ENCODE measurements at places on chromosomes 2 and 18. TPM values are rescaled to one million over a fixed set of nuclear protein-coding genes. Genes with fewer than 3 reads are reported as not detected.

- no peaks in the 10 kb centered on the region for H3K36me3 ChIP-seq
- no peak overlapping the region for H3K4me3 ChIP-seq
- H3K27ac ChIP-seq: no peak overlapping the region
- DNase-seq: peak; percentile 6
Measured at GRCh38 chr18:22465859-22466457, 48.2 kb upstream of the CTAGE1 start.

DNA sequence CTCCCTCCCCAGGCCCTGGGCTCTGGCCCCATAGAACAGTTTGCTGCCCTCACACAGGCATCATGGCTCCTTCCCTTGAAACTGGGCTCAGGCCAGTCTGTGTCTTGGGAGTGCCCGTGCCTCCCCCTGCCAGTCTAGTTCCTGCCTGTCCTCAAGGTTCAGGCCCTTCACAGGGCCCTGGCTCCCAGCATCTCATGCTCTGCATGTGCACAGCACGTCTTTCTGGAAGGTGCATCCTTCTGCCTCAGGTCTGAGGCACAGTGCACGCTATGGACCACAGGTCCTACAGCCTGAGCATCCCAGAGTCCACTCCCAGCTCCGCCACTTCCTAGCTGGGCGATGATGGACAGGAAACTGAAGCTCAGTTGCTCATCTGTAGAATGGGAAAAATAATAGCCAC is 35.6 kb upstream of the FOSL2 start:
- no peak for DNase-seq
- no peak overlapping the region for H3K4me3 ChIP-seq
- H3K27me3 ChIP-seq: no peaks in the 10 kb centered on the region
- H3K27ac ChIP-seq: peak overlapping the region; percentile 97

DNA sequence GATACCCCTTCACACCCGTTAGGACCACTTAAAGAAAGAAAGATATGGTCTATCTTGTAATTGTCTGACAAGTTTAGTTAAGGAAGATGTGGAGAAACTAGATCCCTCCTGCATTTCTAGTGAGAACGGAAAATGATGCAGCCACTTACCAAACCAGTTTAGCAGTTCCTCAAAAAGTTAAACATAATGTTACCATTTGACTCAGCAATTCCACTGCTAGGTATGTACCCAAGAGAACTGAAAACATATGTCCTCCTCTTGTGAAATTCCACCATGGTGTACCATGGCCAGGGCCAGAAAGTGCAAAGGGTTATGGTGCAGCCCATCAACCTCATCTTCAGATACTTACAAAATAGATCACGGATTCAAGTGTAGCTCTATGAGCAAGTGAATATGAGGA is 79.0 kb upstream of the ID2 start:
- H3K27ac ChIP-seq: no peak overlapping the region
- no peaks in the 10 kb centered on the region for H3K4me1 ChIP-seq
- no peaks in the 10 kb centered on the region for H3K36me3 ChIP-seq

GRCh38 chr2:133636287-133636686 is 68.0 kb upstream of the NCKAP5 start:
- no peaks in the 10 kb centered on the region for H3K4me1 ChIP-seq
- H3K27ac ChIP-seq: no peak overlapping the region
- no peak for DNase-seq
- H3K36me3 ChIP-seq: no peaks in the 10 kb centered on the region
- H3K27me3 ChIP-seq: 0 out of 2 replicates have a peak, but pooled peaks cover 3% of the 10 kb centered on the region
- H3K4me3 ChIP-seq: no peak overlapping the region

GRCh38 chr2:150410809-150411208 is 76.7 kb downstream of the RND3 start:
- H3K27me3 ChIP-seq: no peaks in the 10 kb centered on the region
- peak overlapping the region; percentile 49 for H3K27ac ChIP-seq
- H3K4me1 ChIP-seq: peaks cover 32% of the 10 kb centered on the region
- H3K36me3 ChIP-seq: no peaks in the 10 kb centered on the region

GRCh38 chr2:225597911-225598310 is 198.4 kb downstream of the NYAP2 start:
- no peaks in the 10 kb centered on the region for H3K36me3 ChIP-seq
- no peaks in the 10 kb centered on the region for H3K27me3 ChIP-seq
- peaks cover 33% of the 10 kb centered on the region for H3K4me1 ChIP-seq
- no peak for DNase-seq
- no peak overlapping the region for H3K27ac ChIP-seq

DNA sequence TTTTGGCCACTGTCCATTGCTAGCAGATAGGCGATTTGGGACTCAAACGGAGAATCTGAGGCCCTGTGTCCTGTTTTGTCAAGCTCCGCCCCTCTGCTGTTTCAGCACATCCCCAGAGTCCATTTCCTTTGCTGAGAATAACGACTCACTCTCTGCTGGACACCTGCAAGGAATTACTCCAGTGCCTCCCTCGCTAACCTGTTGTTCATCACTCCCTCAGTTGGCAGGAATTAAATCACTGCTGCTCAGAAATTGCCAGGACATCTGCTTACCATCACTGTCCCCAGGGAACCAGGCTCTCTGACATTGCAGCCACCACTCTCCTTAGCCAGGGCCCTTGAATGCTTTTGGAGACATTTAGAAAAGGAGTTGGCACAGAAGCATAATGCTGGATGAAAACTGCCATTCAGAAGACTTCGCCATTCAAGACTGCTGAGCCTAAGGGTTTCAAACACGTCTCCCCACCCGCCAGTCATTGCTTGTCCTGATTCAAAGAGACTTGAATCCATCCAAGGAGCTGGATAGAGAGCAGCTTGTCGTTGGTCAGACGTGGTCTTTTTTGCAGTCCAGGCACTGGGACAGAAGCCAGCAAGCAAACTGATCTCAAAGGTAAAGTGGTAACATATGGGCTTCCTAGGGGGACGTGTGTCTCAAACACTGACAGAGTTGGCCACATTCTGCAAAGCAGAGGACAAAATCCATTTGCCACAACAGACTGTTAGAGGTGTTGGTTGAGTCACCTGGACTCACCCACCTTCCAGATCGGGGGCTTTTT is 155.3 kb downstream of the UXS1 start:
- H3K27me3 ChIP-seq: no peaks in the 10 kb centered on the region
- H3K36me3 ChIP-seq: no peaks in the 10 kb centered on the region
- no peaks in the 10 kb centered on the region for H3K4me1 ChIP-seq
- H3K27ac ChIP-seq: no peak overlapping the region
- no peak for DNase-seq

The HRH4 gene
- total RNA-seq: not detected

The BOLL gene
- 0.38 TPM for total RNA-seq

The CCDC85A gene
- not detected for total RNA-seq

The APLF gene
- 4.6 TPM for total RNA-seq

The CRYGC gene
- not detected for total RNA-seq

The TAF1B gene
- total RNA-seq: 27.6 TPM

The DOCK10 gene
- total RNA-seq: 12.3 TPM

The SPATA3 gene
- total RNA-seq: not detected

The FBXO48 gene
- 1.8 TPM for total RNA-seq

Measured in SJCRH30 (cell line).